ENCODE measurements at places on chromosomes 2 and 18. TPM values are rescaled to one million over a fixed set of nuclear protein-coding genes. Genes with fewer than 3 reads are reported as not detected.

DNA sequence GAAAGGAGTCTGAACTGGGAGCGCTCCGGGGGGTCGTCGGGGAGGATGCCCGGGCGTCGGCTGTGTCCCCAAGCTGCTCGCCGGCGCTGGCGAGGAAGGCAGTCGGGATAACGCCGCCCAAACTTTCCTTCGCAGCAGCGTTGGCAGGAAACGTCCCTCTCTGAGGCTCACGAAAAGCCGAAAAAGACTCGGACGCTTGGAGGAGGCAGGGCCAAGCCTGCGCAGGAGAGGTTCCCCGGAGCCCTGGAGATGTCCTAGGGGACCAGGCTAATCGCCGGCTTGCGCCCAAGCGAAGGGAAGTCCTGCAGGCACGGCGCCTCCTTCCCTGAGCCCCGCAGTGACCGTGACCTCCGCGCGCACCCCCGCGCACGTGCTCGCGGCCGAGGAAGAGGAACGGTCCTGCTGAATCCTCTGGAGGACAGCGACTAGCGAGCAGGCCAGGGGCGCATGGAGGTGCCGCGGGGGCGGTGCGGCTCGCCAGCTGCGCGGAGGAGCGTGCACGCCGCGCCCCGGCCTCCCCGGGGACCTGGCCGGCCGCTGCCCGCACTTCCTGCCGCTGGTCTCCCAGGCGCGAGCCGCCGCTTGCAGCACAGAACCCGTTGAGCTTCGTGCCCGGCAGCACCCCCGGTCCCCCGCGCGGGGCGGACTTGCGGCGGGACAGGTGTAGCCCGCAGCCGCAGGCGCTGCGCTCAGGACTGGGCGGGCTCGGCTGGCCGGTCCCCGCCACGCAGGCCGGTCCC, at the start of gene SH3RF3:
Gene SH3RF3, plus strand, starts transcription at position 590 of the 740 bp plus-strand sequence.
- DNase-seq, result no peak

GRCh38 chr2:16506366-16506765, 159.3 kb downstream of the CYRIA start:
- no peak for DNase-seq

GRCh38 chr2:190678444-190679162, 29.7 kb downstream of the NAB1 start:
- DNase-seq, result no peak

DNA sequence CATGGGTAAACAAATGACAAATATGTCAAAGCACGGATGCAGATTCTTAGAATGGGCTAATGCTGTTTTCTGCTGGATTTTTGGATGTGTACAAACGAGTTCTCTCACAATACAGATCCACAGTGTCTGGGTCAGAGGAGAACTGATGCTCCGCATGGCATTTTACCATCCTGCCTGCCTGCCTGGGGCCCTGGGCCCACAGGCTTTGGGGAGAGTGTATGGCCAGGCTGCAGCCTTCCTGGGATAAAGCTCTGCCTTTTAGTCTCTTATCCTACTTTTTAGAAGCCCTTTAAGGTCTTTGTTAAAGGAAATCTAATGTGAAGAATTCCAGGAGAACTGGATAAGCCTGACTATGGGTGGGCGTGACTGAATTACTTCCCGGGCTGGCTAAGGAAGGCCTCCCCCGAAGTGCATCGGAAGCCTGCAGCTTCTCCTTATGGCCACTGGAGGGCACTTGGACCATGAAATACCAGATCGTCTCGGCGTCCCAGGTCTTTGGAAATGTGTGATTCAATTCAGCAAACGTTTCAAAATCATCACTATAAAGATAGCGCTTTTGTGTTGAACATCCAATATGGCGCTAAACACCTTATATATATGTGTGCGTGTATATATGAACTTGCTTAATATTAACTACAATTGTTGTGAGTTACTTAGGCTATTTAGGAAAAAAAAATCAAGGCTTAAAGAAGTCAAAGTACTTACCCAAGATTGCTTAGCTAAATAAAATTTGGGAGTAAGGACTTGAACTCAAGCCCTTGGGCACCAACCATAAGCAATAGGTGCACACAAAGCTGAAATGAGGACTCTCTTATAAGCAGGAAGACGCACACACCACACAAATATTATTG, 15.2 kb upstream of the DNPEP start:
- DNase-seq, result peak; percentile 57

DNA sequence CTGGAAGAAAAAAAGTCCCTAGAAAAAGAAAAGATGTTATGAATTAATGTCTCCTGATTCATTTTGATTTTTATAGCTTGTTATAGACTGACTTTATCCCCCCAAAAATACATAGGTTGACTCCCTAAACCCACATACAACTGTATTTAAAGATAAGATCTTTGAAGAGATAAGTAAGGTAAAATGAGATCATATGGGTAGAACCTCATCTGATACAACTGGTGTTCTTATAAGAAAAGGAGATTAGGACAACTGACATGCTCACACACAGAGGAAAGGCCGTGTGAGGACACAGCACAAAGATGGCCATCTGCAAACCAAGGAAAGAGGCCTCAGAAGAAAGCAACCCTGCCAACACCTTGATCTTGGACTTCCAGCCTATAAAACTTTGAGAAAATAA, 117.5 kb downstream of the CD226 start:
- no peak for DNase-seq

DNA sequence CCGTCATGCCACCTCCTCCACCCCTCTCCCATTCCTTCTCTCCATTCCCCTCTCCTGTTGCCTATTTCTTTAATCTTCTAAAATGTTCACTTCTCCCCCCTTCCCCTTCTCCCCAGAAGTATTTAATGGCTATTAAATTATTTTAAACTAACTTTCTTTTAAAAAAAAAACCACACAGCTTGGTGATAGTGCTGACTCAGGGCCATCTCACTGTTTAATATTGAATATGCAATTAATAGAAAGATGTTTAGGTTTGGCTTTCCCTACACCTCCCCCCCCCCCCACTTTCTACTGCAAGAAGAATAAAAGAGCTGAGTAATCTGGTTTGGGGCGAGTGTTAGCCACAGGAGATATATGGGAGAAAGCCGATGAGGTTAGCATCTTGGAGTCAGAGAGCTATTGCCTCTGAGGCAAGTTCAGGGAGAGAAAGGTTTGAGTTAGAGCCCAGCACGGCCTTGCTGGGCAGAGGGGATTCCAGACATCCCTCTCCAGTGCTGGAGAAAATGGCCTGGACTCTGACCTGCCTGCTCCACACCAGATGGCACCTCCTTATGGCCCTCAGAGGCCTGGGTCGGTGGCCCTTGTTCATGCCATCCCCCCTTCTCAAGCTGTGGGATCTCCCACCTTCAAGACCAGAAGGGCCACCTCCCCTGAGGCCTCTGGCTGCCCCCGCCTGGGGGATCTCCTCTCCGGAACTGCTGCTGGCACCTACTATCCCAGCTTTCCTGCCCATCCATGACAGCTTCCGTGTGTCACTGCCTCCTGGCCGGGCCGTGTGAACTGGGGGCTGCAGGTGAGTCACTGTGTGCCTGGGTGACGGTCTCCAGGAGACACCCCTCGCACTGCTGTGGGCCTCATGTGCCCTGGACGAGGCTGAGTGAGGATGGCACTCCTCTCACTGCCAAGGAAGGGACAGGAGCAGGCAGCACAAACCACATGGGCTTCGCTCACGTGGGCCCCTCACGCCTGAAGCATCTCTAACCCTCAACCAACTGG, 246.9 kb downstream of the CELF4 start:
- DNase-seq, result no peak

ZAP70 gene
- total RNA-seq, result 2.8 TPM

APOB gene
- total RNA-seq, result 0.50 TPM
